Aorta (tissue), 5 donors: ENCODE measurements at places on chromosomes 4 and X. TPM values are rescaled to one million over a fixed set of nuclear protein-coding genes. Genes with fewer than 3 reads are reported as not detected.

The TCEAL4 gene
- 187 TPM for total RNA-seq

GRCh38 chrX:44058339-44058738 lies 85.1 kb upstream of the NDP start:
- no peak for DNase-seq

DNA sequence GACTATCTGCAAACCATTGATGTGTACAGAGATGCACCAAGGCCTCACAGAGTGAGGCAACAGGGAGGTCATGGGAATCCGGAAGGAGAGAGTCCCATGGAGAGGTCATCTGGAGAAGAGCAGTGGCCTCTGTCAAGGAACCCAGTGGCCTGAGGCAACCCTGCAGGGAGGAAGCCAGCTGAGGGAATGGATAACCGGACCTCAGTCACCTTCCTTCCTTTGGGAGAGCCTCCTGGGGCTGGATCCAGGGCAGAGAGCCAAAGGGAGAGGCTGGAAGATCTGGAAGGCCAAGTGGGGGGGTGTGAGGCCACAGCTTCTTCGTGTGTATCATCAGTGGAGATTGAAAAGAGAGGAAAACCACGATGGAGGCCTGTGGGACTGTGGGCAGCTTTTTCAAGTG lies 24.3 kb upstream of the CD38 start:
- DNase-seq, result peak; percentile 45

GRCh38 chr4:18103876-18104605 lies 82.5 kb upstream of the LCORL start:
- DNase-seq, result no peak

DNA sequence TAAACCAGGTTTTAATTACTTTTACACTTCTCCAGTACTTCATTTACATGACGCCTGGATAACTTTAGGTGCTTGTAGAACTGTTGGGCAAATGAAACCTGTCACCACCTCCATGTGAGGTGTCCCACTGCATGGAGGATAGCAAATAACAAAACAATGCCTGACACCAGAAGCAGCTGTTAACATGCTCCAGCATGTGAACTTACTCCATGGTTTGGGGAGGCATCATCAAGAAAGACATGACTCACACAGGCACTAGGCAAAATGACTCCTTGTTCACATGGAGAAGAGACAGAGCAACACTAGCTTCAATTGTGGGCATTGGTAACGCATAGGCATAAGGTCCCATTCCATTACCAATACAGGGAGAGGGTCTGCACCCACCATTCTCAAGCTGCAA lies 198.1 kb upstream of the F9 start:
- no peak for DNase-seq

The PCDH7 gene
- total RNA-seq, result 232 TPM

GRCh38 chrX:45824471-45824870 lies 623.8 kb upstream of the DIPK2B start:
- peak; percentile 89 for DNase-seq

The PPP1R2C gene
- total RNA-seq, result not detected

- DNase-seq, result no peak
These were observed 50.2 kb upstream of the BCOR start for GRCh38 chrX:40147971-40148370.

- no peak for DNase-seq
These were observed 60.4 kb downstream of the CLCN4 start for GRCh38 chrX:10217198-10217597.

GRCh38 chr4:2354760-2355159 lies 63.7 kb downstream of the ZFYVE28 start:
- DNase-seq, result no peak

DNA sequence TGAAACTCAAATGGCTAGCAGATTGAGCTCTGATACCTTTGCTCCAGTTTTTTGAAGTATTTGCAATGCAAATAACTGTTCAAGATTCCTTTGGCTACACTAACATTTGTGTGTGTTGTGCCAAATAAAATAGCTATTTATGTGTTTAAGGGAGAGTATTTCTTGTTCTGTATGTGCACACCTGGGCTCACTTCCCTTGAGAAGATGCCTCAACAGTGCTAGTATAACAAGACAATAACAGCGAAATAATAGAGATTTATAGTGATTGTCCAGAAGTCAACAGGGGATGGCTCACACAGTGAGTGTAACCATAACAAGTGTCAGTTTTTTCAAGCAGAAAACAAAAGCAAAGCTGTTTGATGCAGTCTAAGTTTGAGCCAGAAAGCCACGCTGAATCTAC lies 460.5 kb downstream of the CENPC start:
- DNase-seq, result no peak

The SPANXD gene
- total RNA-seq, result not detected

DNA sequence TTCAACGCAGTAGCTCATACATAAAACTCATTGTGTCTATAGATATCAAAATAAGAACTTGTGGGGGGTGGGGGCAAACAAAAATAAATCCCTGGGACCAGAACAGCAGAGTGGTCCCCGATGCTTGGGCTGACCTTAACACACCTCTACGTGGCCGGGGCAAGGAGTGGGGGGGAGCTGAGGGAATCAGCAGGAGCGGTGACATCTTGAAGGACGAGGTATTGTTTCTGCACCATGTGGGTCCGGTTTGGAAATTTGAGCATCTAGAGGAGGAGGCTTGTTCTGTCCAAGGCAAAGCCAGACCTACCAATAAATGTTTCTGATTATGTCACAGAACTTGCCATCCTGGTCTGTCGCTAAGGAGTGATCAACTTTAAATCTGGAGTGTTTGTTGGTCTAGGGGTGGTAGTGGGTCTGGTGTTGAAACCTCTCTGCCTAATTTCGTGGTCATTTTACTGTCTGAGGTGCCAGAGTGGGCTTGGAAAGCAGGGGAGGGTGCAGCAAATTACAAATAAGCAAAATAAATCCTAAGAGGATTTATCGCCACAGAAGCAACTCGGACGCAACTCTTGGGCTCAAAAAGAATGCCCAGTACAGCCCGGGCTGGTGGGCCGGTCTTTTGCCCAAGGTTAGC lies 774 bp upstream of the RAPGEF2 start:
- no peak for DNase-seq

The TRAM1L1 gene
- total RNA-seq, result 1.3 TPM

DNA sequence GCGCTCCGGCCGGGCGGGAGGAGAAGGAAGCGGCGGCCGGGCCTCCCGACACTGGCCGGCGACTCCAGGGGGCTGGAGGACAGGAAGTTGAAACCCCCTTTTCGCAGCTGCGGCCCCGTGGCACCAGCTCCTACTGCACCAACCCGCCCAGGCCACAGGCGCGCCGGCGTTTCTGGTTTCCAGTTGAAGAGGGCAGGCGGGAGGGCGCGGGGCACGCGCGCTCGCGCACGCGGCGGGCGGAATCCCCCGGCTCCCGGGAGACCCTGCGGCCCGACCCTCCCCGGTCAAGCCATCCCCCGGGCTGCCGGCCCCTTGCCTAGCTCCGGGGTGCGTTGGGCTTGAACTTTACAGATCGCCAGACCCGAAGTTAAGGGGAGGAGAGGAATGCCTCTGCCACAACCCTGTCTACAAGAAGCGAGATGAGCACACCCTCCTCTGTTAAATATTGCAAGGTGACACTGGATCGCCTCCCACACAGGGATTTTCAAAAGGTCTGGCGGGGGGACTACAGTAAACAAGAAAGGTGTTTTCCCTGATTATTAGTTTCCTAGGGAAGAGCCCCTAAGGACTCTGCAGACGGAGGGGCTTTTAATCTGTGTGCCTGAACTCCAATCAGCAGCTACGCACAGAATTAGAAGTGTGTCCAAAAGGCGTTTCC lies 1.4 kb downstream of the ELOVL6 start:
- peak; percentile 73 for DNase-seq

DNA sequence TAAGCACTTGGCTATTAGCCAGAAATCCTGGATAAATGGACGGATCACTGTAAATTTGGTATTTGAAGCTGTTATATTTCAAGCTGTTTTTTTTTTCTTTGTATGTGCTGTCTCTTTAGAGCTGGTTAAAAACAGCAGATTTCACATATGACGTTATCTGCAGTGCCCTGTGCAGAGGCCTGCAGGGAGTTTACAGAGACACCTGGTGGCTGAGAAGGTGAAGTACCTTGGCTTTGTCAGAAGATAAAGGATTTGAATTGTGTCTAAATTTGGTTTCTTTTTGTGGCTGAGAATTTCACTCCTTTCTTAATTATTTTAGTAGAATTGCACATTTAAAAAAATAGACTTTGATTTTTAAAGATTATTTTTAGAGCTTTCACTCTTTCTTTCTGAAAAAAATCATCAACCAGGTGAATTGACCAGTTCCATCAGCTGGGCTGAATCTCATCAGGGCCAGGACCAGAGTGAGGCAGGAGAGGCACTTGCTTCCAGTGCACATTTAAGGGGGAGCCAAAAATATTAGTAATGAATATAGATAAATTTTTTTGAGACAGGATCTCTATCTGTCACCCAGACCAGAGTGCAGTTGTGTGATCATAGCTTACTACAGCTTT lies 9.6 kb upstream of the CHRNA9 start:
- DNase-seq, result no peak

GRCh38 chr4:184248216-184248615 lies 30.5 kb upstream of the ENPP6 start:
- no peak for DNase-seq

The XAGE1A gene
- total RNA-seq, result not detected

DNA sequence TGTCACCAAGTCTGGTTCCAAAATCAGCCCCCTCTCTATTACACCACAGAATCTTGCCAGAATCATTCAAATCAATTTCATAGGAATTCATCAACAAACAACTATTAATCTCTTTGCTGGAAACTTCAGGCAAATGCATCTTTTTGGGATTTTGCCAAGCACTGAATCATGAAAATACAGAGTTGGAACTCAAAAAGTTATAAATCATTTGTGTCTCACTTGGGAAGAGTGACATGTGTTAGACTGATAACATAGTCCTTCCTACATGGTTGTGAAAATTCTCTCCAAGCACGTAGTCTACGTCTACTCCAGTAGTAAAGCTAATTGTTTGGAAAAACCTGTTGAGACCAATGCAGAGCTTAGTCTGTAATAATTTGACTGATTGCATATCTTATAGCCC lies 19.0 kb downstream of the CXCL8 start:
- DNase-seq, result no peak

The MSANTD1 gene
- 1.9 TPM for total RNA-seq

The MAML3 gene
- 10.5 TPM for total RNA-seq

DNA sequence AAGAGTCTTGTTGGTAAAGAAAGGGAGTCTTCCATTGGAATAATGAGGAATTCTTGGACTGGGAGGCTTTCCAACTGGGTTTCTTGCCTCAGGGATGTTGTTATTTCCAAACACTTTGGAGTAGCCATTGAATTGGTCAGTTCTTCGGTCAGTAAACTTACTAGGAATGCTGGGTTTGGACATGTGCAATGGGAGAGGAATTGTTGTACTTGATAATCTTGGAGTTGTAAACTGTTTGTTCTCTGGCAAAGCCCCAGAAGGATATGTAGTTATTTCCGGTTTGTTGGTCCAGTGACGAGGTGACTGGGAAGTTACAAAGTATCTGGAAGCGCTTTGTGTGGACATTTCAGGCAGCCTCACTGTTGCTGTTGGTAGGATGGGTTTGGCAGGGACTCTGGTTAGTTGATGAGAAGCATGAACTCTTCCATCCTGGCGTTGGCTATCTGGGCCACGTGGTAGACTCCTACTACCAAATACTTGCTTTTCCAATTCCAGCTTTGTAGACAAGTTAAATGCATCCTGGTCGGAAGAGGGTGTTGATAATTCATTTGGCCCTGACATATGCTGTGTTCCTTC lies 25.9 kb downstream of the MXRA5 start:
- DNase-seq, result no peak

DNA sequence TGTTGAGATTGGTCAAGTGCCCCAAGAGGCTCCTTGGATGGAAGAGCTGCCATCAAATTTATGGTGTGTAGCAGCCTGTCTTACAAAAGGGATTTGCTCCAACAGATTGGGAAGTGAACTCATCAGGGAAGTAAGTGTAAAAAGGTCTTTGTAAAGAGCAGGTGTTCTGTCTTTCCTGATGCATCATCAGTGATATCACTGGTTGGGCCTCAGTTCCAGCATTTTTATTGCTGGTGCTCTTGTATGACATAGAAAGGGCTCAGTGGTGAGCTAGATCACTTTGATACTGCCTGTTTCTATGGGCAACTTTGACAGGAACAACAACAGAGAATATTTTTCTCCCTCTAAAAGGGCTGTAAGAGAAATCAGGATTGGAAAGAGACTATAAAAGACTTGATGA lies 8.7 kb upstream of the GABRE start:
- no peak for DNase-seq

The MAGEA3 gene
- not detected for total RNA-seq

The GPR34 gene
- 22.7 TPM for total RNA-seq

GRCh38 chr4:158032733-158033415 lies 140.0 kb downstream of the GASK1B start:
- no peak for DNase-seq

The SYP gene
- total RNA-seq, result 4.5 TPM
